Stimulated activated CD8-positive, alpha-beta memory T cell treated with anti-CD3 and anti-CD28 coated beads, Interleukin-7, amount 100 ng/mL, for 1 hour (primary cell): ENCODE measurements at places on chromosomes 1 and 21.

DNA sequence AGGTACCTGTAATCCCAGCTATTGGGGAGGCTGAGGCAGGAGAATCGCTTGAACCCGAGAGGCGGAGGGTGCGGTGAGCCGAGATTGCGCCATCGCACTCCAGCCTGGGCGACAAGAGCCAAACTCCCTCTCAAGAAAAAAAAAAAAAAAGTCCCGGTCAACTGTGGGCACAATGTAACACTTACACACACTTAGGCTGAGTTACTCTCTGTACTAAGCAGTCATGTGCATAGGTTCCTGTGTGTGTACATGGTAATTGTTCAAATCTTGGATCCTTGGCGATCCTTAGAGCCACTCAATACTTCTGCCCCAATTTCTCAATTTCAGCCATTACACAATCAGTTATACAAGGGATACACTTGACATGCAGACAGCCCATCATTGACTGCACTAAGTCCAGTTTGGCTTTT, 11.6 kb downstream of the SDCCAG8 start:
- no peak for DNase-seq

DNA sequence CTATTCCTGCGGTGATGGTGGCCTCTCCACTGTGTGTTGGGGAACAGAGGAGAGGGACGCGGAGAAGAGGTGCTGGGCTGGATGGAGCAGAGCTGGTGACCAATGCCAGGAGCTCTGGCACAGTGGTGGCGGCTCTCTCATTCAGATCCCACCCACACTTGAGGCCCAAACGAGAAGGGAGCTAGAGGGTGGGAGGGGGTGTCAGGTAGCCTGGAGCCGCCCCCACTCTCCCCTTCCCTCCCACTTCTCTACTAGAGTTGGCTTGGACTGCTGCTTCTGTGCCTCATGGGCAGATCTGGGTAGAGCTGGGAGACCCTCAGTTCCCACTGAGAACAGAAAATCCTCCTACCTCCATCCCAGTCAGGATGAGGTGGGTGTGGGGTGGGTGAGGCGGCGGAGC, 3.5 kb downstream of the TTC39A start:
- DNase-seq, result no peak

GRCh38 chr21:45031571-45032191, 42.7 kb upstream of the ADARB1 start:
- no peak for DNase-seq

- DNase-seq, result no peak
Observed at GRCh38 chr1:2493691-2494322, 17.7 kb downstream of the PLCH2 start.

- DNase-seq, result no peak
Observed at GRCh38 chr1:162712317-162713029, 78.0 kb upstream of the HSD17B7 start.

- no peak for DNase-seq
Observed at GRCh38 chr1:230915078-230915477, 46.8 kb upstream of the C1orf198 start.

DNA sequence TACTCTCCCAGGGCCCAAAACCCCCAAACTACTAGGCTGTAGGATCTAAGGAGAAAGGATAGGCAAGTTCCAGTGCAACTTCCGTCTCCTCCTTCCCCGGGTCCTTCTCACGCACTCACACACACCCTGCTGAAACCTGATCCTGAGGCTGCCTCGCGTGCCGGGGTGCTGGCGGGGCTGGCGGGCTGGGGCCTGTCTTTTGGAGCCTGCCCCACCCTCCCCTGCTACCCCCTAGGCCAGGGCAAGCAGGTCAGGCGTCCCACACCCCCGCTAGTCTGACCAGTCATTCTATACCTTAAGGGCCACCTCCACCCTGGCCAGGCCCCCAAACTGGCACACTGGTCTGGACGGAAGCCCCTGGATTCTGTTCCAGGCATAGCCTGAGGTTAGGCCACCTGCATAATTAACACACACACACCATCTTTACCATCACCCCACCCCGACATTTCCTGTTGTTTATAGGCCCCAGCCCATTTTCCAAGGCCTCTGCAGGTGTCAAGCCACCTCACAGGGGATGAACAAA, 48.3 kb upstream of the ARTN start:
- no peak for DNase-seq
